ENCODE measurements at places on chromosomes 3 and 15.

- peak; percentile 37 for DNase-seq
These were observed 3.0 kb upstream of the TLE3 start for GRCh38 chr15:70100474-70101341.

- no peak for DNase-seq
These were observed 104.0 kb downstream of the KLHL25 start for GRCh38 chr15:85690561-85691231.

- no peak for DNase-seq
These were observed 33.3 kb downstream of the TMCO5A start for GRCh38 chr15:37967788-37968187.

- DNase-seq = no peak
These were observed 22.8 kb downstream of the SLC6A1 start for GRCh38 chr3:11015369-11015768.

DNA sequence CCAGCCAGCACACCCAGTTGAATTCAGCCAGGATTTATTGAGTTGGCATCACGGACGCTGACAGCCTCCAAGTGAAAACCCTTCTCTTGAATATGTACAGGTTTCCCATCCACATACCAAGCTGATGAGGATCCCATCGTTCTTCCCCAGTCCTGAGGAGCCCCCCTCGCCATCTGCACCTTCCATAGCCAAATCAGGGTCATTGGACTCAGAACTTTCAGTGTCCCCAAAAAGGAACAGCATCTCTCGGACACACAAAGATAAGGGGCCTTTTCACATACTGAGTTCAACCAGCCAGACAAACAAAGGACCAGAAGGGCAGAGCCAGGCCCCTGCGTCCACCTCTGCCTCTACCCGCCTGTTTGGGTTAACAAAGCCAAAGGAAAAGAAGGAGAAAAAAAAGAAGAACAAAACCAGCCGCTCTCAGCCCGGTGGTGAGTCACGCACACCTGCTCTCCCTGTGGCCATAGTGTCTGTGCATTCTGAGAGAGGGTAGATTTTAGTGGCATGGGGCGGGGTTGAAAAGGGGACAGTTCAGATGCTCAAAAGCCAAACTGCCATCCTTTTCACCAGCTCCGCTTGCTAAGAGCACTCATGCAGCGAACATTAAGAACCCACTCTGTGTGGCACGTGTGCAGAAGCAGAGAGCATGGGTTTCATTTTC is 51.2 kb downstream of the KLHL25 start:
- no peak for DNase-seq

GRCh38 chr15:101349047-101349951 is 54.3 kb upstream of the SNRPA1 start:
- DNase-seq = no peak

DNA sequence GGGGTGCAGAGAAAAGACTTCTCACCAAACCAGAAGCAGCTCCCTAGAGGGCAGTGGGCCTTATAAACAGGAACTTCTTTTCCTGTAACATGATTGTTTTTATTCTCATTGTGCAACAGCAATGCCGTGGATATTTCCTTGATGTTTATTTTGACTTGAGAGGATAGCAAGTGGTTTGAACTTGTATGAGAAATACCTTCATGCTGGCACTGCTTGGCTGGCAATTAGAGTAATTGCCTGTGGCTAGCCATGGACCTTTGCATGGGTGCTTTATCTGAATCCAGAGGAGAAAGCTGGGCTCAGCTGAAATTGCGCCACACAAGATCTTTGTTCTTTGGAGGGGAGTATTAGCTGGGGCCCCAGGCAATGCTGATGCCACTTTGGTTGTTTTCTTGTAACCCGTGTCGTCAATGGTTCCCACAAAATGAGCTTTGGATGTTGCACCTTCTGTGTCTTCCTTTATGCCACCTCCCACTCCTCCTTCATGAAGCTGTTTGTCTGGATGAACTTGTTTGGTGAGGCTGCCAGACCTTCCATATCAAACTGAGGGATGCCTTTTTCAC is 37.9 kb downstream of the CMTM8 start:
- no peak for DNase-seq

DNA sequence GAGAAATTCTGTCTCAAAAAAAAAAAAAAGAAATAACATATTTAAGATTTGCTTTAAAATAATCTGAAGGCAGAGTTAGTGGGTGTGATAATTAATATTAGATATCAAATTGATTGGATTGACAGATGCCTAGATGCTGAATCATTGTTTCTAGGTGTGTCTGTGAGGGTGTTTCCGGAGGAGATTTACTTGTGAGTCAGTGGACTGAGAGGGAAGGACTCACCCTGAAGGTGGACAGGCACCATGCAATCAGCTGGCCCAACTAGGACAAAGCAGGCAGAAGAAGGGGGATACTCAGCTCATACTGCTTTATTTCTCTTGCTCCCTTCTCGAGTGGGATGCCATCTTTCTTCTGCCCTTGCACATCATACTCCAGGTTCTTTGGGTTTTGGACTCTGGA is 16.7 kb upstream of the RPL24 start:
- DNase-seq = no peak

GRCh38 chr3:174439331-174440252 is 419.5 kb upstream of the NAALADL2 start:
- no peak for DNase-seq

Measured in stimulated activated CD4-positive, alpha-beta T cell treated with anti-CD3 and anti-CD28 coated beads, TNF-alpha, amount 100 ng/mL, for 1 hour (primary cell).